Thymus (tissue), 14 donors: ENCODE measurements at places on chromosomes 12 and 14. TPM values are rescaled to one million over a fixed set of nuclear protein-coding genes. Genes with fewer than 3 reads are reported as not detected.

- no peak for DNase-seq
These were observed 1160.3 kb upstream of the TMEM132C start for GRCh38 chr12:127106697-127107096.

DNA sequence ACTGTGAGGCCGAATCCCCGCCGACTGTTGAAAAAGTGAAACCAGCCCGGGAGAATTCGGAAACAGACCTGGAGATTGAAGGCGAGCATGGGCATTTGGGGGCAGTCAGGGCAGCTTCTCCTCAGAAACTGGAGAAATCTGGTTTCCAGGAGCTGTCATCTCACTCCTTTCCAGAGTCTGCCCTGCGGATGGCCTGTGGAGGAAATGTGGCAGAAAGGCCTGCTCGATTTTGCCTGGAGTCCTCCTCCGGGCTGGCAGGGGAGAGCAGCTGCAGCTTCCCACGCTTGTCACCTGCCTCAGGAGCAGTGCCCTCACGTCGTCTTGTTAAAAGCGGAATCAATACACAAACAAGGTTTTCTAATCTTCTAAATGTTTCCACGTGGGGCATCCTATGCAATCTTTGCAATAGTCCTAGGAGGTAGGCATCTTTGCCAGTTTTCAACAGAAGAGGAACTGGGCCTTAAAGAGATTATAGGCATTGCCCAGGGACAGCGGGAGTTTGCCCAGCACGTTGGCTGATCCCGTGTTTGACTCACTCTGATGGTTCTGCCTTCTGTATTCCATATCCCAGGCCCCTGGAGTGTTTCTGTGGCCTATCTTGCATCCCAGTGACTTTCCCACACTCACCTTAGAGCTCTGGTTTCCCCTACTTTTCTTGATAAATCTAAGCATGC, 2.3 kb downstream of the LRRC74A start:
- DNase-seq: no peak

- no peak for DNase-seq
These were observed at the start of gene VPS37B for GRCh38 chr12:122895704-122896636. Gene VPS37B, minus strand, starts transcription at chr12:122896124. Its CDS starts 62 bp downstream, at chr12:122896062.

The ATF1 gene
- 19.4 TPM for polyA plus RNA-seq

DNA sequence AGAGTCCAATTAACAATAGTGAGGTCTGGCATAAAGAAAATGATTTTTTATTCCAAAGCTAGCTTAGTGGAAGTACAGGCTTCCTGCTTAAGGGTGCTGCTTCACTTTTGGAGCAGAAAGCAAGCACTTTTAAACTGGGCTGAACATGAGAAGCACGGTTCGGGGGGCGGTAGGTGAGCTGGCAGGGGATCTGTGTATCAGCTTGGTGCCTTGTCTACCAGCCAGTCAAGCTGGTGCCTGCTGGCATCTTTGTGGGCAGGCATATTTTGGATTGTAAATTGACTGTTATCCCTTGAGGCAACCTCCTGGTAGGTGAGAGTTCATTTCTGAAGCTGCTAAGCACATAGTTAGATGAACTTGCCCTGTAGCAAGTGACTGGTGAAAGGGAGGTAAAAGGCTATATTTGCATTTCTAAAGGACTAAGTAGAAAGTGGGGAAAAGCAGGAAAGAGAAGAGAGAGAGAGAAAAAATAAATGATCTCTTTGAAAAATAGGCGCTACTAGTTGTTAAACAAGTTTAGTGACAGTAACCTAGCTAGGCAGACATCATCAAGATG, 121.1 kb upstream of the SYT10 start:
- DNase-seq: no peak

The KLRF2 gene
- polyA plus RNA-seq: 0.11 TPM

- DNase-seq: no peak
These were observed 60.2 kb downstream of the ANO2 start for GRCh38 chr12:5884866-5885265.

DNA sequence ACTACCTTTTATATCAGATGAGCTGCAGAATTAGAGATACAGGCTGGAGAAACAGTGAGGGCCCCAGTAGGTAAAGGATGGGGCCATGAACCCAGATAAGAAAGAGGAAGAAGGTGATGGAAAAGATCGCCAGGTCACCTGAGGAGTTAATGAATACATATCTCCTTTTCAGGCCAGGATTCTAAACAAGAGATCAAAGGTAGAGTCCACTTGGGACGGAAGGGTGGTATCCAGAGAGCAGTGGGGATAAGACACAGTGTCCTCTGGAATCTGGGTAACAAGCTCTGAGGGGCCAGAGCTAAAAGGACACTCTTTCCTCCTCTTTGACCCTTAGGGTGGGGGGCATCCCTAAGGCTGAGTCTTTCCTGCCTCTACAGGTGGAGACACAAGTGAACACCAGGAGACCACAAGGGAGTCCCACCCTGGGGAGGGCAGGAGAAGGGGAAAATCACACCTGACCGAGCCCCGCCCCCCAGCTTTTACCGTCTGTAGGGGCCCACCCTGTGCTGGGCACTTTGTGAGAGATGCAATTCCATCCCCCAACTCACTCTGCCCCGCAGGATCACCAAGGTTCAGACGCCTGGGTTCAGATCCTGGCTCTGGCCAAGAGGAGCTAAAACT, 27.3 kb downstream of the SERPINA1 start:
- no peak for DNase-seq

DNA sequence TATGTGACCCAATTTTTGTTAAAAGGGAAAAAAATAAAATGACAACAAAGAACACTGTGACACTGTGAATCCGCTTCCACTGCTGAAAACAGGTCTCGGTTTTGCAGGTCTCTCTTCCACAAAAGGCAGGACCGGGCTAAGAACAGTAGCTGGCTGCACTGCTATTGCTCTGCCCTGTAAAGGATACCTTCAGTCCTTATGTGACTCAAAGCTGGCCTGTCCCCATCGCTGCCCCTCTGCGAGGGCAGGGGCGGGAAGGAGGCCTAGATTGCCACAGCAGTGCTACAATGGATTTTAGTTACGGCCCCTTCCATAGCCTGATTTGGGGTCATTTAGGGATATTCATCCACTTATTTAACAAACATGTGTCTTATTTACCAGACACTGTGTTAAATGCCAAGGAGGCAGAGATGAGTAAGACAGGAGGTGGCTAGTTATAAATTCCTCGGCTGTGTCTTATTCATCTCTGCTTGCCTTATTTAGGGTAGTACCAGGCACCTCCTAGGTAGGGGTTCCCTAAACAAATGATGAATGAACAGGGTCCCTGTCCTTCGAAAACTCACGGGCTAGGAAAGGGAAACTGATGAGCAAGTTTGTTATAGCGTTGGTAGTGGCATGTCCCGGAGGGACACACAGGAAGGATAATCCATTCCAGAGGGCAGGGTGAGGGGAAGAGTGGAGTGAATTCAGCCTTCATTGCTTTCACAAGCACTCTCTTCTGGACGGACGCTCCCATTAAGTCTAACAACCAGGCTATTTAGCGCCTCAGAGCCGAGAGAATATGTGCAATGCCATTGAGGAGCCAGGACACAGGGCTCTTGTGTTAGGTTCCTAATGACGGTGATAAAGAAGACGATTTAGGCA, 73.3 kb downstream of the EID3 start:
- no peak for DNase-seq

DNA sequence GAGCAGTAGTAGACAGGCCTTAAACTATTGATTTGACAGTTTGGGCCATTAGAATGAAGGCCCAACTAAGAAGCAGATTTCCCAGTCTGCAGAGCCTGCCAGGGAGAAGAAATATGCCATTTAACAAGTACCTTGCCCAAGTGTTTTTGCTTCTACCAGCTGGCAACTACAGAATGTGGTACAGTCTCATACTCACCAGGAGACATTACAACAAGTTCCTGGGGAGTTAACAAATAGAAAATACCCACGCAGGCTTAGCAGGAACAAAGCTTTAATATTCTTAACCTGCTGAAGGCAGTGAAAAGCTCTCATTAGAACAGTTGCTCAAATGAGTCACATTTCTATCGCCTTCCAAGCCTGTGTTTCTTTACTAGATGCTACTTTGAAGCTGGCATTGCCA, 241.0 kb downstream of the TMEM117 start:
- DNase-seq: no peak

DNA sequence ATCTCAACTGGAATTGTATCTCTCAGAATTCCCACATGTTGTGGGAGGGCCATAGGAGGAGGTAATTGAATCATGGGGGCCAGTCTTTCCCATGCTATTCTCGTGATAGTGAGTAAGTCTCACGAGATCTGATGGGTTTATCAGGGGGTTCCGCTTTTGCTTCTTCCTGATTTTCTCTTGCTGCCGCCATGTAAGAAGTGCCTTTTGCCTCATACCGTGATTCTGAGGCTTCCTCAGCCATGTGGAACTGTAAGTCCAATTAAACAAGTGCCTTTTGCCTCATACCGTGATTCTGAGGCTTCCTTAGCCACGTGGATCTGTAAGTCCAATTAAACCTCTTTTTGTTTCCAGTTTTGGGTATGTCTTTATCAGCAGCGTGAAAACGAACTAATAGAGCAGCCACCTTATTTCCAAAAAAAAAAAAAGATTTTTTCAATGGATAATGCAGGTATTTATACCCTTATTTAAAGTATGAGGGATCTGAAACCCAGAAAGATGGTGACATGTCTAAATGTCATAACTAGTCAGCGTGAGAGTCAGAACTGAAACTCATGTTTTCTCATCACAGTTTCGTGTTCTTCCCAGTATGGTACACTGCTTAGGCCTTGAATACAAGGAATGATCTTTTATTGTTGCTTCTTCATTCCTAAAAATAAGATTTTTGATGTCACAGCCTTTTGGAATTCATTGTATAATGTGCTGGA, 89.6 kb downstream of the ERC1 start:
- DNase-seq: no peak

- no peak for DNase-seq
These were observed 209.6 kb downstream of the MED13L start for GRCh38 chr12:116067892-116068291.

- DNase-seq: no peak
These were observed 44.7 kb downstream of the CCDC88C start for GRCh38 chr14:91372671-91373495.

The KRT7 gene
- 34.7 TPM for polyA plus RNA-seq

DNA sequence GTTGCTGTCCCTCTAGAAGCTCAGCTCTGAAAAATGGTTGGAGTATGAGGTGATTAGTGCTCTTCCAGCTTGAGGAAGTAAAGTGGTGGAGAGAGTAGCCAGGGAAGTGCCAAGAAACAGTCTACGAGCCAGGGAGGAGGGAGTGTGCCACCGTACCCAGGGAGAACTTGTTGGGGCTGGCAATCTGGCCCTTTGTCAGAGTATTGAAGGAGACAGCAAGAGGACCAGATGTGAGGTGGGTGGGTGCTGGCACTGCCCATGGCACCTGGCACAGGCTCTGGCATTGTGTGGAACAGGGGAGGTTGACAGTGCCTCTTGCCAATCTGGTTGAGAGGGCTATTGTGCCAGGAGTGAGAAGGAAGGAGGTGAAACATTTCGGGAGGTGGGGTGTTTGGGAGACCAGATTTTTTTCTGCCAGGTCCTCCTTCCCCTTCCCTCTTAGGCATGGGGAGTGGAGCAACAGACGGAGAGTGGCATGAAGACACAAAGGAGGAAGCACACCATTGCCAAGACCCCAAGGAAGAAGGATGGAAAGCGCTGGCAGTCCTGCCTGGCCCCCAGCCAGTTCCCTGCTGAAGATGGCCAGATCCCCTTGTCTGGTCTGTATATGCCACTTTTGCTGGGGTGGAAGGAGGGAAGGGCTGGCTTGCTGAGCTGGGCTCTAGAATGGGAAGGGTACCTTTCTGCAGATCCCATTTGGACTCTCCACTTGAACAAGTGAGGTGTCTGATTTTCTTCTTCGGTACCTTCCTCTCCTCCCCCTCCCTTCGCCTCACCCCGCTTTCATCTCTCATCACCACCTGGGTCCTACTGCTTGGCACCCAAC, 37.5 kb downstream of the ZFHX2 start:
- no peak for DNase-seq

- DNase-seq: no peak
These were observed 266.5 kb downstream of the PAWR start for GRCh38 chr12:79424109-79424721.

DNA sequence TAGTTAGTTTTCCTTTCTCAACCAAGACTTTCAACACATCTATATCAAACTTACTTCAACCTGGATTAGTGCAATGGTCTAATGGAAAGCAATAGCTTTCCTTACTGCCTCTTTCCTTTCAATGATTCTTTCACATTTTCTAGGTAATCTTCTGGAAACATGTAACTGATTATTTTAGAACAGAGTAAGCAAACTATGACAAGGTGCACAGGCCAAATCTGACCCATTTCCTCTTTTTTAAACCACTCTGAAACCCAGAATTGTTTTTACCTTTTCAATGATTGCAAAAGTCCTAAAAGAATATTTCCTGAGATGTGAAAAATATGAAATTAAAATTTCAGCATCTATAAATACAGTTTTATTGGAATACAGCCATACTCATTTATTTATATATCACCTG, 81.6 kb upstream of the TMTC2 start:
- no peak for DNase-seq

DNA sequence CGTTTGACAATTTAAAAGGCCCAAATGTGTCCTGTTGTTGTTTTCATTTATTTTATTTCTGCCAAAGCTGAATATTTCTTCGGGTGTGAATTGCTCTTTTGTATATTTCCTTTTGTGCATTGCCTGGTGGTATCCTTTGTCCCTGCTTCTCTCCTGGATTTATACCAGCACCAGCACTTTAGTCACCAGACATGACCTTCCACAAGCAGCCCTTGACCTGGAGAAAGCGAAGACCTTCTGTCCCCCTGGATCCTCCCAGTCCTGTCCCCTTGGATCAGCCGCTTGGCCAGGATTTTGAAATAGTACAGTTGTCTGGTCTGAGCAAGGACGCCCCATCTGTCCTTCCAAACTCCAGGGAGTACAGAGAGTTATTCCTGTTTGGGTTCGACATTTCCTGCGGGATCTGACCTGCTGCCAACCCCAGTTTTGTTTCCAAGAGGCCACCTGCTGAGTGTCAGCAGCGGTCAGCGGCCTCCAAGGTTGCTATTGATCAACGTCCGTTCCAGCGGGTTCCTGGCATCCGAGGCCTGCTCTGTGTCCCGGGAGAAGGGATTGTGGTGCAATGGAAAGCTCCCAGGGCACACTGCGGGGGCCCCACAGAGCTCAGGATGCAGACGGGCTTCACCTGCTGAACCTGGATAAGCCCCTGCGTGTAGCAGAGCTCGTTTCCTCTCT, 45.1 kb upstream of the CHGA start:
- DNase-seq: no peak

The SERPINA9 gene
- 0.59 TPM for polyA plus RNA-seq

The TOMM20L gene
- polyA plus RNA-seq: not detected

- DNase-seq: no peak
These were observed 42.6 kb downstream of the TRAF3 start for GRCh38 chr14:102819747-102820330.

The TMEM132D gene
- polyA plus RNA-seq: 0.02 TPM

The CLEC4D gene
- 0.41 TPM for polyA plus RNA-seq

GRCh38 chr14:105931808-105932483, 405.6 kb downstream of the TMEM121 start:
- no peak for DNase-seq
